Activated CD4-positive, alpha-beta T cell treated with anti-CD3 and anti-CD28 coated beads, Interleukin-2, amount 10 ng/mL, durations not matched to agents 7 days and 5 days (primary cell): ENCODE measurements at places on chromosomes 12 and 14. TPM values are rescaled to one million over a fixed set of nuclear protein-coding genes. Genes with fewer than 3 reads are reported as not detected.

ANO4 gene
- not detected for total RNA-seq

TSPAN11 gene
- total RNA-seq = not detected

RFX4 gene
- not detected for total RNA-seq

ABCD2 gene
- 23.5 TPM for total RNA-seq

TM7SF3 gene
- 58.8 TPM for total RNA-seq

CCDC196 gene
- total RNA-seq = not detected

CACNA1C gene
- total RNA-seq = 0.15 TPM

NUAK1 gene
- not detected for total RNA-seq

AQP5 gene
- total RNA-seq = not detected

MUCL1 gene
- total RNA-seq = not detected

SAMD15 gene
- 0.27 TPM for total RNA-seq

HOXC6 gene
- not detected for total RNA-seq

LRIG3 gene
- total RNA-seq = not detected

ERP29 gene
- total RNA-seq = 181 TPM

PKP2 gene
- not detected for total RNA-seq

MYO1A gene
- 1.4 TPM for total RNA-seq

SCYL2 gene
- 33.3 TPM for total RNA-seq

PRIMA1 gene
- not detected for total RNA-seq

IAPP gene
- total RNA-seq = not detected

SRGAP1 gene
- not detected for total RNA-seq

TMEM132C gene
- not detected for total RNA-seq

WNT1 gene
- total RNA-seq = 0.29 TPM

OLR1 gene
- not detected for total RNA-seq

TESPA1 gene
- total RNA-seq = 113 TPM

KRT81 gene
- not detected for total RNA-seq

TRHDE gene
- not detected for total RNA-seq

PPFIA2 gene
- not detected for total RNA-seq
